Stomach (tissue), 19 donors: ENCODE measurements at places on chromosomes 3 and 15.

DNA sequence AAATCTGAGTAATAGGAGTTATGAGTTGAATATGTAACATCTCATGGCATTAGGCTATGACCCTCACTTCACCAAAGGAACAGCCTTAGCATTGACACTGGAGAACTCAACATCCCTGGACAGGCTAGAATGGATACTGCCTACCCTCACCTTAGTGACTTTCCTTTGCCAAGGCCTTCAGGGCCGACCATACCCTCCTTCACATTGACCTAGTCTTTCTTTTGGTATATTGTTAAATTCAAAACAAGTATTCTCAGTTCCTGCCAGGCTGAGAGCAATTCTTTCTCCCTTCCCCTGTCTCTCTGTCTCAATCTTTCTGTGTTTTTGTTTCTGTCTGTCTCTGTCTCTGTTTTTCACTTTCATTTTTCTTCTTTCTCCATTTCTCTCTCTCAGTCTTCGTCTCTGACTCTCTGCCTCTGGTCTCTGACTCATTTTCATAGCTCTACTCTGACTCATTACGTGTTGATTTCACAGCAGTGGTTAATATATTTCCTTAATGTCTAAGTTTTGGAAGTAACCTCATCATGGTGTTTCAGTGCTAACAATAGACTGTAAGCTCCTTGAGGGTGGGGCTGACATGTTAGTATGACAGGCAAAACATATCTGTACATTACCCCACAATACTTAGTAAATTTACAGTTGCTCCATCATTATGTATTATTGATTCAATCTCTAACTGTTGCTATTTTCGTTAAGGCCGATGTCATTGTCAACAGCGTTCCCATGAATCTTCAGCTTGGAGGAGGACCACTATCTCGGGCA is 32.5 kb downstream of the PARP15 start:
- DNase-seq: no peak

- no peak for DNase-seq
Observed at GRCh38 chr3:100003609-100004503, 110.4 kb downstream of the FILIP1L start.

DNA sequence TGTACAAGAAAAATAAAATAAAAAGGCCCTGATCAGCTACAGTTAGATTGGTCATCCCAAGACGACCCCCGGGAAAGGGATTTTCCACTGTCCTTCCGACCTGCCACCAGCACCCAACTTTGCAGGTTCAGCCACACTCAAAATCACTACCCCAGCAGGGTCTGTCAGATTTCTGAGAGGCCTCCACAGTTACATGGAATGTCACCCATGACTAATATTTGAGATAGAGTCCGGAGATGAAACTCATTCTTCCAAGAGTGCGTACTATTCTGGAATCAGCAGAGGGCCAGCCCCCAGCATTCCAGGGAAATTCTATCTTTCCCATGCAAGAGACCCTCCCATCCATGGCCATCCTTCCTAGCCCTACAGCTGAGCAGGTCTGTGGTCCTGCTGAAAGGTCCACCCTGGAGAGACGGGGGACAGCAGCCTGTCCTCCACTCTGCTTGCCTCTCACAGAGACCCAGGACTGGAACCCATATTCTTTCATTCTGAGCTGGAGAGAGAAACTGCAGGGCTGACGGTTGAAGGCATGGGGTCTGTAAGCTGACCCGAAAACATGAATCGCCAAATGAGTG is 5.8 kb downstream of the LIPC start:
- DNase-seq: no peak

DNA sequence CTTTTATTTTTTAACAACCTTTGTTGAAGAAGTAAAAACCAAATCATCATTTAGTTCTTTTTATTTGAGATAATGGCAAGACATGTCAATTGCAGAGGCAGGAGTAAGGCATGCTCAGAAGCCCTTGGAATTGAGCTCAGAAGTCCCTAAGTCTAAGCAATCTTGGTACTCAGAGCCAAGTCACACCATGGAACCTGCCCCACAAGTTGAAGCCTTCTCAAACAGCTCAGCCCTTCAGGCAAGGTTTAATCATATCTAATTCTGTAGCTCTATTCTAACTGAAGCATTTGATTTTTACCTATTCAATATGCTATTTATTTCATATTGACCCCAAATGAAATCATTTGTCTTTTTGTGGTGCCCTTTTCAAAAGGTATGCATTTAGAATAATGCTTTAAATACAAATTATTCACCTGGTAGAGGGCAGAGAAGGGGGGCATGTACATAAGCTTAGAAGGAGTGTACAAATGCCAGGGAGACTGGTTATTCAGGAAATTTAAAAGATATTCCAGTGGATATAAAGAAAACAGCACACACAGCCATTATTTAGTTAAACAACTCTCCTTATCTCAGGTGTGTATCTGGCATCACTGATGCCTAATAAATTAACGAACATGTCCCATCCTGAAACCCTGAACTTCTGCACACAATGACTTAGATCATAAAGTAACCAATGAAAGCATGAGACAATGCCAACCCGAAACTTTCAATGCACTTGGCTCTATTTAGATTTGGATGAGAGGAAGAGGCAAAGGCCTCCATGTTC is 26.2 kb upstream of the TOP2B start:
- no peak for DNase-seq

DNA sequence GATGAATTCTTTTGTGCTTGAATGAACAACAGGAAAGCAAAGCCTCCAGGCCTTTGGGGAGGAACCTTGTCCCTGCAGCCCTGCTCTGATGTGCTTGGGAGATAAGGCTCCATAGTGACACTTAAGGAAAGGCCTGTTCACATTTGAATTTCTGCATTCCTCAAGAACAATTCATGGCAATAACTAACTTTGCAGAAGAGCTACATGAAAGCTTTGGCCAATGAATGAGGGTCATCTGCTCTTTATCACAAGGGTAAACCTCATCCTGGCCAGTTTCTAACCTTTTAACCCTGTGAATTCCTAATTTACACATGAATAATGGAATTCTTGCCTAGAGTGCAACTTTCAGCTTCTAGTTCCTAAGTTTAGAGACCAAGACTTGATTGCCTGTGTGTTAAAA is 5.6 kb downstream of the PRTG start:
- no peak for DNase-seq

DNA sequence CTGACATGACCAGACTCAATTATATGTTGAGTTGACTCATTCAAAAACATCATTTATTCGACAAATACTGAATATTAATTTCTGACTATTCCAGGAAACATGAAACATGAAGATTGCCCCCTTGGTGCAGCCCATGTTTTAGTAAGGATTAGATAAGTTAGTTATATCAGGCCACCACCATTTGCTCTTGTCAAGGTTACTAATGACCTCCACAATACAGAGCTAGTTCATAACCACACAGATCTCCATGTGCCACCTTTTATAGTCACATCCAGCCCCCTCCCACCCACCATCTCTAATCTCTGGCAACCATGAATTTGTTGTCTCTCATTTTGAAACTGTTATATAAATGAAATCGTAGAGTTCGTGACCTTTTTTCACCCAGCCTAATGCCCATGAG is 15.7 kb downstream of the KLHL18 start:
- no peak for DNase-seq

GRCh38 chr3:185852635-185853034 is 27.8 kb upstream of the IGF2BP2 start:
- DNase-seq: no peak

- no peak for DNase-seq
Observed at GRCh38 chr3:188975600-188976314, 196.0 kb upstream of the TPRG1 start.

DNA sequence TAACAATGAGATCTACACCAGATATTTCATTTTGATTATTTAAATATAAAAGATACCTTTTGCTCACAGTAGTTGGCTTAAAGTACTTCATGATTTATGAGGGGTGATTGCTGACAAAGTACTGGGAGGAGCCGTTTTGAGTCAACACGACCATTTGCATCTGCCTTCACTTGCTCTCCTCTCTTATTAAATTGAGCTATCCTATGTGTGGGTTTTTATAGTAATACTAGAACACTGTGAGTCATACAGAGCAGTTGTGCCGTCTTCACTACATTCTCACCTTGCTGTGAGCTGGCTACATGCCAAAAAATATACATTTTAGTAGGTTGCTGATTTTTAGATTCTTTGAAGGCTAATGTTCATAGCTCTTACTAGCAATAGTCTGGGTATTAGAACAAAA is 161.2 kb downstream of the ALCAM start:
- no peak for DNase-seq

DNA sequence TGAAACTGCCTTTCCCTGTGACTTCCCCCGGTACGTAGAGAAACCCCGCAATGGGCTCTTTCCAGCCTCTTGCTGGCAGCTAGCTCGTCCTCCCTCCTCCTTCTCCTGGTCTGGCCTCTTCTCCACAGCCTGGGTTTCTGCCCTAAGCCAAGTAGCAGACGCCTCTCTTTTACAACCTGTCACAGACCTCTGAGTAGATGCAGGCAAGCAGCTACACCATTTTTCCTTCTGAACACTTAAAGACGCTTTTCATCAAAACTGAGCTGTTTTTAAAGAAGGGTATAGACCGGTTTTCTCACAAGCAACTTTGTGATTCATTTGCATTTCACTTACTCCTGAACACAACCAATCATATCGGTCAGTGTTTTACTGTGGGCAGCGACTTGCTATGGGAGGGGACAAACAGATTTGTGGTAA is 32.0 kb downstream of the ADAMTSL3 start:
- DNase-seq: no peak

GRCh38 chr15:70101459-70102113 is 3.9 kb upstream of the TLE3 start:
- DNase-seq: peak; percentile 63

GRCh38 chr3:187323091-187323490 is 31.6 kb upstream of the MASP1 start:
- DNase-seq: no peak
